ENCODE measurements at places on chromosomes 7 and 10. TPM values are rescaled to one million over a fixed set of nuclear protein-coding genes. Genes with fewer than 3 reads are reported as not detected.
A peak's percentile ranks its signal among the peaks of the same experiment; 100 is the strongest.

The CALCR gene
- polyA plus RNA-seq = not detected

The GALNT11 gene
- polyA plus RNA-seq = 38.2 TPM

The MOGAT3 gene
- polyA plus RNA-seq = not detected

The C10orf62 gene
- not detected for polyA plus RNA-seq

The NUTM2D gene
- polyA plus RNA-seq = 0.06 TPM

The ERVW-1 gene
- polyA plus RNA-seq = not detected

The METTL2B gene
- polyA plus RNA-seq = 19.9 TPM

The CALHM1 gene
- 0.08 TPM for polyA plus RNA-seq

The PLPP4 gene
- 32.1 TPM for polyA plus RNA-seq

GRCh38 chr7:32587411-32587948, 92.2 kb downstream of the AVL9 start:
- peak; percentile 63 for DNase-seq

DNA sequence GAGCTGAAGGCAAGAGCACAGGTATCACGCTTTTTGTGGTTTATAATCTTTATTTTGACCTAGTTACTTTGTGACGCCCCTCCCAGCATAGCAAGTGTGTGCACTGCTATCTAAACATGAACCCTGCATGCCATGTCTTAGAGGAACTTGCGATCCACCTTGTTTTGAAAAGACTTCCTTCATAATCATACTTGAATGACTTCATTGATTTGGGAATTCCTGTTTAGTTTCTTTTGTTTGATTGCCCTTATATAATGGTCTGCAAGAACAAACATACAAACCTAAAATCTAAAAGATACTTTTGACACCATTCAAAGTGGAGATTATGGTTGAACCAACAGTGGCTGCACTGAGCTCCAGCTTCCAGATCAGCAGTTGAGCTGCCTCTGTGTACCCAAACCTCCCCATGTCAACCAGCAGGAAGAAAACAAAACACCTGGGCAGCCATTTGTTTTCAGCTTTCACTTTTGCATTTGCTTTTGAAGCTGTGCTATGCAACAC, 132.6 kb downstream of the CELF2 start:
- no peak for DNase-seq

- no peak for DNase-seq
Measured at GRCh38 chr10:95303535-95303934, 12.7 kb upstream of the PDLIM1 start.

DNA sequence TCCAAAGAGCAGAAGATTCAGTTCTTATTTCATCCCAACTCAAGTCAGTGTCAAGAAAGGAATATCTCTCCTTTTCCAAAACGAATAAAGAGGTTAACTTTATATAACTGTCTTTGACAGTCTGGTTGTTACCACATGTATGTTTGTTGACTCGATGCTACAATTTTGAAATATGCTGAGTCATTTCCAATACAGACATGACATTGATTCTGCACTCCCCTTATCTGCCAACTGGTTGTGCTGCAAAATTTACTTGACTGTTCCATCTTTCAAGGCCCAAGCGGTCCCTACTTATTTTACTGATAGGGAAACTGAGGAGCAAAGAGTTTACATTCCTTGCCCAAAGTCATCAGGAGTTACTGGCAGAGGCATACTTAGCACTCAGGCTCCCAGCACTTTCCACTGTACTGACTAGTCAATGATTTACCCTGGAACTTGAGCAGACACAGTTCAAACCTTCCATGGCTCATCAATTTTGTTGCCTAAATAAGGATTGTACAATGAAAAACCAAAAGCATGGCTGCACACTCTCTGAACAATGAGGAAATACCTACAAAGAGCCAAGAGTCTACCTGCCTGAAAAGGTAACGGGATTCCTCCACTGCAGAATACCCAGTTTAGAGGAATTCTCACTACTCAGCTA, 52.8 kb downstream of the ABLIM1 start:
- no peak for DNase-seq

DNA sequence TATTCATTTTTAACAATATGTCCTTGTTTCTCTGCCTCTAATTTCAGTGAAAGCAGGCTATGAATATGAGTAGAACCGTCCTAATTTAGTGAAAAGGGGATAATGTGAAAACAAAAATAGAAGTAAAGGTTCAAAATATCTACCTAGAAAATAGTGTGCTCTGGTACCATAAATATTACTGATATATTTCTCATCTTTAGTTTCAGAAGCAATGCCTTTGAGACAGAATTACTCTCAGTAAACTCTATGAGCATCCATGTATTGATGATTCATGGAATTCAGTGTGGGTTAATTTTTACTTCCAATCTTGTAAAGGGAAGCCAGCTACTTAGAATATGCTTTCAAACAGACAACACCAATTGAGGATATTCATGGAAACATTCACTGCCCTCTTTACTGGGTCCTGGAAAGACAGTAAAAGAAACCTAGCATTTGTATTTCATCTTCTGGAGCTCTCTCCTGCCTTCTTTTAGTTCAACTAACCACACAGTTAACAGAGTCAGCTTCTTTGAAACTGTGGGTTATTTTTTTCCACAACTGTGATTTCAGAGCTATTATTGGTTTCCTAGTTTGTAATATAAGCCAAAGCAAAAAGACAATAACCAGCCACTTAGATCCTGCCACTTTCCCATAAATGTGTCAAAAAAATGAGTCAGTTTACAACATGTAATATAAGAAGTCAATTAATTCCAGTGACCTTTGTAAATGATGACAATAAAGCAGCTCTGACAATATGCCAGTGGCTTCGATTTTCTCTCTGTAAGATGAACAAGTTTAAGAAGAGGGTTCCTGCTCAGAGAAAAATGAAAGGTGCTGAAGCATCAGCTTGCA, 1.7 kb downstream of the LRRN3 start:
- DNase-seq = no peak

DNA sequence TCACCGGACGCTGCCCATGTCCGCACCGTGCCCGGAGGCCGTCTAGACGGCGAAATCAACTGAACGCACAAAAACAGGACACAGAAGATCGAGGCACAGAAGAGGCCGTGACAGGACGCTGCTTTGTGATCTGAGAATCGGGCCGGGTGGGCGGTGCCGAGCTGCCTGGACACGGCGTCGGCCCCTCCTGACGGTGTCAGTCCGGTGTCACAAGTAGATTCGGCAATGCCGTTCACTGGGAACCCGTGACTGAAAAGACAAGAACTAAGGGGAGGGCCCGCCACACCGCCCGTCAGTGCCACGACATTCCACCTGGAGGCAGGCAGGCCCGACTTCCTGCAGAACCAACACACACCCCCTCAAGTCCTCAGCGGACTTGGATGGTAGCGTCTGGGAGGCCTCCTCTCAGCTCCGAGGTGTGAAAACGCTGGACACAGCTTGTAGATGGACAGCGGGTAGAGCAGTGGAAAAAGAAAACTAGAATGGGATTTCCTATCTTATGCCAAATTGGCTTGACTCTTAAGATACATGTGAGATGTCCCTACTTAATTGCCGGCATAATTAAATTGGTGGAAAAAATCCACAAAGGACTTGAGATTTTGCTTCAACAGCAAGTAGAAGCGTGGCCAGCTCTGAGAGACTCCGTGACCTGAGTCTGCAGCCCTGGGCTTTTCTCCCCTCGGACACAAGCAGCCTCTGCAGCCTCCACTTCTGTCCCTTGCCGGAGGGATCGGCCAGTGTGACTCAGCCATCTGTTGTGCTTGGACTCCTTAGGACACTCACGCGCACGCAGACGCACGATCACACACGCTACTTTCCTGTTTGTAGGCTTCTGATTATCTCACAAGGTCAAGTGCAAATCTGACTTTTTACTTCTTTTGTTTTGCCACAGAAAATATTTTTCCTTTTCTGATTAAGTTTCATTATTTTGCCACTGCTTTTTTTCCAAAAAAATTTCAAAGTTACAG, 269.0 kb downstream of the DIP2C start:
- no peak for DNase-seq

DNA sequence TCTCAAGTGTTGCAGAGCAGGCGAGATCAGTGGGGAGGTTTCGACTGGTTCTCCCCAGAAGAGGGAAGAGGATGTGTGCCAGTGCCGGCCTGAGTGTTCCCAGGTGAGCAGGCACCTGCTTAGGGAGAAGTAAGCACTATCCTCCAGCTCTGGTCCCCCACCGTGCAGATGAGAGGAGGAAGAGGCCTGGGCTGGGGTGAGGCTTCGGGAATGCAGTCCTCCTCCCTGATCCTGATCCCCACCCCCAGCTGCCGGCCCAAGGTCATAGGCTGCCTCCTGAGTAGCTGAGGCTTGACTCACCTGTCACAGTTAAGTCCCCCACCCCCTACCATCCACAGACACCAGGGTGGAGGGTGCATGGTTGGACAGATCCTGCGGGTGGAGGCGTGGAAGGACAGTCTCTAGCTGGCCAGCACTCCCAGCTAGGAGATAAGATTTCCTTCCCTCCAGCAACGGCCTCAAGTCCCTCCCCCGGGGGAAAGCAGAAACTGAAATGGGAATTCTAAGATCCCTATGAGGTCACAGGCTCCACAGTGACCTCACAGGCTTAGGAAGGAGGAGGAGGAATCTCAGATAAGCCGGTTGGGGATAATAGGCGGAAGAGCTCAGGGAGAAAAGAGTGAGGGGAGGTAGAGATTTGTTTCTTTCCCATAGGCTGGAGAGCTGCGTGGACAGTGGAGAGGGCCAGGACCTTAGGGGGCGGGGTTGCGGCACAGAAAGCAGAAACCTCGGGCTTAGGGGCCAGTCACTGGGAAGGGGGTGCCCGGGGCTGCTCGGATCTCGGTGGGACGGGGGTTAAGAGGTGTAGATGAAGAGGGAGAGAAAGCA, 1.0 kb downstream of the LRCH4 start:
- peak; percentile 75 for DNase-seq

GRCh38 chr10:62278441-62278910, 9.8 kb upstream of the RTKN2 start:
- peak; percentile 31 for DNase-seq

DNA sequence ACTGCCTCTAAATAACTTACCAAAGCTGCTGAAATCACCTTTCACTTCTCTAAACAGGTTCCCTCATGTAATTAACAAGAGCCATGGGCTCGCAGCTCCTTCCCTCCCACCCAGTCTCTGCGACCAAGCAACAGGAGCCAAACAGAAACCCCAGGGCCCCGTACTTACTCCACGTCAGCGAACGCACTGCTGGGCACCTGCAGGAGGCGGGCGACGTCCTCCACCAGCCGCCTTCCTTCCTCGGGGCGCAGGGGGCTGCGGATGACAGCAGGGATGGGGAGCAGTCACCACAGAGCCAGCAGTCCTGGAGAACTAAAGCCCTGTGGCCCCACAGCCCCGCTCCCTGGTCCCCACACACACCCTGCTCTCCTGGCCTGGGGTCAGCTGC, 477.0 kb downstream of the PTPRN2 start:
- no peak for DNase-seq

DNA sequence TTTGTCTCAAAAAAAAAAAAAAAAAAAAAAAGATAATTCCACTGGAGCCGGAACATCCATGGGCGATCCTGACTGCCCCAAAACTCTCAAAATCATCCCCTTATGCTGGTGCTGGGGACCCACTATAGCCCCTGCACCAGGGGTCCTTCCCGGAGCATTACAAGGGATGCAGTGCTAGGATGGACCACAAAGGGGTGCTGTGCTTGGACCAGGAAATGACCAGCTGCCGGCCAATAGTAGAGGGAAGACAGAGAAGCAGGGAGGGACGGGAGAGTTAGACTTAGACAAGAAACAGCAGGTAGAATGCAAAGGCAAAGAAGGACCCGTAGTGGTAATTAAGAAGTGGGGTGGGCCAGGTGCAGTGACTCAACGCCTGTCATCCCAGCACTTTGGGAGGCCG, 40.5 kb downstream of the RCC1L start:
- peak; percentile 18 for DNase-seq

DNA sequence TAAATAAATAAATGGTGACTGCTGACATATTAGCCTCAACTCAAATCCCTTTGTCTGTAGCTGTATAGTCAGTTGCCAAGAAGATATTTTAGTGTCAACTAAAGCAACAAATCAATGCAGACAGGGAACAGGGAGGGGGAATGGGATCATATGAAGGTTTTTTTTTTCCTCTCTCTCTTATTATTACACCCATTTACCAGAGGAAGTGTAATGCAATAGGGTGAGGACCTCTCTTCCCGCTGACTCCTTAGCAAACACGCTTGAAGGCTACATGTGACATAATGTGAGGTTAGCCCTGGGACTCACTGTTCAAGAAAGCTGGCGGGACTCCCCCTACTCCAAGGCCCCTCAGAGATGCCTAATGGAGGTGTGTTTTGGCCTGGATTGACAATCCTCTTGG, 88.2 kb downstream of the CHRM2 start:
- DNase-seq = no peak

DNA sequence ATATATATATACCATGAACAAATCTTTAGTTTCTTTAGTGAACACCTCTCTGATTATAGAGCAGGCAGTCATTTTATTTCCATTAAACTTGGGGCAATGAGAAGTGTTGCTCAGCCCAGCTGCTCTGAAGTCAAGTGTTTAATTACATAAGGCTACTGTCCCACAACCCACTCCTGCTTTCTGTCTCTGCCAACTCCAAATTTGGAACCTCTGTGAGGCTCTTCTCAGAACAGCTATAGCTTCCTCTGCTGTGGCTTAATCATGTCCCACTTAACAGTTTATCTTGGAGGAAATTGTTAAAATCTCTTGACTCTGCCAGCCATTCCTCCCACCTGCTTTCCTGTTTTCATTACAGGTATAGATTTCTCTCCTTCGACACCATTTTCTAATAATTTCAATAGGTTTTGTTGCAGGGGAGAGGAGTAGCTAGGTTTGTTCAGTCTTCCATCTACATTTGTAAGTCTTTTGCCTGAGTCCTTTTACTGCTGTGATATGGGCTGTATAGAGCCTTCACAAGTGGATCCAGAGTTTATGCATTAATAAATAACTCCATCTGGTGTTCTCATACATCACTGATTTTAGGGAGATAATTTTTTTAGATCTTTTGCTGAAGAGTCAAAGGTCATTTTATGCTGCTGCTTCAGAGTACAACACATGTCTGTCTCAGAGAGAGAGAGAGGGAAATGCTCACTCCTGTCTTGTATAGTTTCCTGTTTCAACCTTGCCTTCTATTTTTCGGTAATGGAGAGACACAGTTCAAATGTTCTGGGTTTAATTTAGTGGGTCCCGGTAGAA, 170.4 kb downstream of the WNT2 start:
- DNase-seq = no peak

All from GM23248 (cell line).